ENCODE measurements at places on chromosomes 6 and 20. TPM values are rescaled to one million over a fixed set of nuclear protein-coding genes. Genes with fewer than 3 reads are reported as not detected.

ADGRF4 gene
- total RNA-seq, result 3.9 TPM

STXBP5 gene
- total RNA-seq, result 8.3 TPM

GRCh38 chr6:125798734-125799508, 8.2 kb downstream of the NCOA7 start:
- DNase-seq, result no peak

DNA sequence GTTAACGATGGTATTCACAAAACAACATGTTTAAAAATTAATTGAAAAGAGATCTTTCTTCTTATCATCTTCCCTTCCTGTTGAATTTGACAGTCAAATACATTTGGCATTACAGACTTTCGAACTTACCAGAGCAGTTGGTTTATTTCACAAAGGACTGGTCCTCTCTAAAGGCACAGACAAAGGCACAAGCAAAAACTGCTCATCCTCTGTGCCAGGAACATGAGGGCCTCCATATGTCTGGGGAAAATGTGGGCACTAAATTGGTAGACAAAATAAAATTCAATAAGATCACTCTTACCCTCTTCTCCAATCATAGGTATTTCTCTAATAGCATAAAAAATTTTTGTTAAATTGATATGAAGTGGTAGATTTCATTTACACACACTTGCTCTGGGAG, 40.4 kb downstream of the SYNE1 start:
- DNase-seq, result no peak

All from Caki2 (cell line).